Epithelial cell of esophagus (primary cell): ENCODE measurements at places on chromosomes 4 and X.

DNA sequence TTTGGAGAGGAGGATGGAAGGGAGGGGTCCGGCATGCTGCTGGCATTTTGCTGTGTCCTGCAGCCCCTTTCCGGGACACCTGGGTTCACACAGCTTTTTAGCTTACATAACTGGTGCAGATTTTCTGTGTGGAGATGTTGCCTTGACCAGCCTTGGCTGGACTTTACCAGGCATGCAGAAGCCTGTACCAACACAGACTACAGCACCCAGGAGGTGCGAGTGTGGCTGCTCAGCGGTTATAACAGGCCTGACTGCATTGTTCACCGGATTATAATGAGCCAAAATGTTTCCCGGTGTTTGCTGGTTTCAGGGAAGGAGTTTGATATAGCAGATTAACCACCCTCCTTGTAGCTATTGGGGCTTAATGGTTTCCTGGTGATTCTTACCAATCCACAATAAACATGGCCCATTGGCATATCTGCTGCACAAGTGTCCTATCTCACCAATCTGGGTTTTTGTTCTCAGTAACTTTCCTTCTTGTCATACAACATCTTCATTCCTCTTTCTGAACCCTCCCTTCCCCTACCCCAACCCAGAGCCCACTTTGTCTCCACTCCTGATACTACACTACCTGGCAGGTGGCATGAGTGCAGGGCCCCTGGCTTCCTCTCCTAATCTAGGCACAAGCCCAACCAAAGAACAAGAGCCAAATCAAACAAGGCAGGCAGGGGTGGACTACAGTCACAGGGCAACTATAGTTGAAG, 3.9 kb downstream of the RPL10 start:
- DNase-seq = peak; percentile 77

GRCh38 chr4:20249333-20249732, 2.4 kb upstream of the SLIT2 start:
- peak; percentile 48 for DNase-seq

GRCh38 chr4:176298664-176299063, 21.1 kb upstream of the SPCS3 start:
- no peak for DNase-seq

DNA sequence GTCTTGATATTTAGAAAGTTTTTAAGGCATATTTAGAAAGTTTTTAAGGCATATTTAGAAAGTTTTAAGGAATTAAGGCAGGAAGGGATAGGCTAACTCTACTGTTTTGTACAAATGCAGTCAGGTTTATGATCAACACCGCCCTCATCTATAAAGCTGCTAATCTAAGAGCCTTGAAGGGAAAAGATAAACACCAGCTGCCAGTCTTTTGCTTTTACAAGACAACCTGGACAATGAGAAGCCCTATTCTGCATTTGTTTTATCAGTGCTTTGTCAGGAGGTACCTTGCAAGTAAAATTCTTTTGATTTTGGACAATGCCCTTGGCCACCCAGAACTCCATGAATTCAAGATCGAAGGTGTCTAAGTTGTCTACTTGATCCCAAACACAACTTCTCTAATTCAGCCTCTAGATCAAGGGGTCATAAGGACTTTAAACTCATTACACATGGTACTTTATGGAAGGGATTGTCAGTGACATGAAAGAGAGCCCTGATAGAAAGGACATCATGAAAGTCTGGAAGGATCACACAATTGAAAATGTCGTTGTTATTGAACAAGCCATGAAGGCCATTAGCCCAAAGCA, 39.8 kb downstream of the IL15 start:
- DNase-seq = no peak

- DNase-seq = peak; percentile 77
Observed at GRCh38 chr4:173371292-173372192, 788 bp downstream of the SAP30 start.

- DNase-seq = peak; percentile 57
Observed at GRCh38 chr4:22129454-22130029, 181.0 kb upstream of the KCNIP4 start.

- peak; percentile 54 for DNase-seq
Observed at GRCh38 chrX:53280331-53281320, 758 bp downstream of the IQSEC2 start.

- no peak for DNase-seq
Observed at GRCh38 chrX:149508467-149508866, 3.4 kb upstream of the IDS start.

- DNase-seq = peak; percentile 20
Observed at GRCh38 chrX:18931972-18932371, 51.9 kb downstream of the PHKA2 start.

GRCh38 chrX:41604766-41605543, 83.8 kb upstream of the GPR34 start:
- no peak for DNase-seq

GRCh38 chr4:128502818-128503527, 215.4 kb upstream of the PGRMC2 start:
- DNase-seq = no peak

- no peak for DNase-seq
Observed at GRCh38 chr4:123673971-123674370, 277.4 kb downstream of the SPRY1 start.

GRCh38 chrX:11010476-11010875, 100.7 kb upstream of the HCCS start:
- DNase-seq = peak; percentile 54

- DNase-seq = no peak
Observed at GRCh38 chr4:2458546-2459491, 10.1 kb upstream of the RNF4 start.

DNA sequence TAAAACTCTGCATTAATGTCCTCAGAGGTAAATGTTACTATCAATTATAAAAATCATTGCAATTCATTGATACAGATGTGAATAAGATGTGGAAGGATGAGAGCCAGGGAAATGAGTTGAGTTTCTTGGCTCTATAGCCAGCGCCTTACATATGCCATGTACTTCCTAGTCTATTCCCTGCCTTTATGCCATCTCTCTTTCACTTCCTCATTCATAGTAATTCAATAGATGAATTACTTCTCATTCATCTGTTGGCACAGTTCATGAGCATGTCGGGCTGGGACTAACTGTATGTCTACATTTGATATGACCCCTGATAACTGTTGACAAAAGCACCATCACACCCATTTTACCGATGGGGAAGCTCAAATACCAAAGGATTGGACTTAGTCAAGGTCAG, 55.7 kb downstream of the LNX1 start:
- DNase-seq = no peak

- no peak for DNase-seq
Observed at GRCh38 chr4:5976431-5976830, 41.8 kb downstream of the C4orf50 start.

DNA sequence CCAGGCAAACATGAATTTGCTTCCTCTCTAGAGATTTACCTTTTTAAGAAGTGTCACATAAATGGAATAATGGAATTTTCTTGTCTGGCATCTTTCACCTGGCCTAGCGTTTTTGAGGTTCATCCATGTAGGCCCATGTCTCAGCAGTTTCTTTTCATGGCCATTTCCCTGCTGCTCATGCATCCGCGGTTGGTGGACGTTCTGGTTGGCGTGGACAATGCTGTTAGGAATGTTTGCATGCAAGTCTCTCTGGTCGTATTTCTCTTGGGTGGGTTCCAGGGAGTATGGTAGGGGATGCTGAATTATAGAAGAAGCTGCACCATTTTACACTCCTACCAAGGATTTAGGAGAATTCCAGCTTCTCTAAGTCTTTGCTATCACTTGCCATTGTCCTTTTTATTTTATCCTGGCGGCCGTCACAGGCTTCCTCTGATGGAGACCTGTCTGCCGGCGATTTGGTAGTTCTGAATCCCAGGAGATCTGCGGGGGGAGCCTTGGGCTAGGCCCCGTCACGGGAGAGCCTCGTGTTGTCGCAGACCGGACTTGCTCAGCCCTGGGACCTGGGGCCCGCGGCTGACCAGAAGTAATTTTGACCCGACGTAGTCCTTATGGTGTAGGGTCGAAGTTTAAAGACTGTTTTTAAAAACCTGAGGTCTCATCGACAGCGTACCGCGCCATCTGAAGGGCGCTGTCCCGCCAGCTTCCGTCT, 56.9 kb upstream of the TADA2B start:
- DNase-seq = peak; percentile 31

GRCh38 chr4:173189117-173189693, 20.6 kb downstream of the GALNT7 start:
- DNase-seq = peak; percentile 55

- no peak for DNase-seq
Observed at GRCh38 chrX:39157796-39158195, 356.5 kb downstream of the MID1IP1 start.

DNA sequence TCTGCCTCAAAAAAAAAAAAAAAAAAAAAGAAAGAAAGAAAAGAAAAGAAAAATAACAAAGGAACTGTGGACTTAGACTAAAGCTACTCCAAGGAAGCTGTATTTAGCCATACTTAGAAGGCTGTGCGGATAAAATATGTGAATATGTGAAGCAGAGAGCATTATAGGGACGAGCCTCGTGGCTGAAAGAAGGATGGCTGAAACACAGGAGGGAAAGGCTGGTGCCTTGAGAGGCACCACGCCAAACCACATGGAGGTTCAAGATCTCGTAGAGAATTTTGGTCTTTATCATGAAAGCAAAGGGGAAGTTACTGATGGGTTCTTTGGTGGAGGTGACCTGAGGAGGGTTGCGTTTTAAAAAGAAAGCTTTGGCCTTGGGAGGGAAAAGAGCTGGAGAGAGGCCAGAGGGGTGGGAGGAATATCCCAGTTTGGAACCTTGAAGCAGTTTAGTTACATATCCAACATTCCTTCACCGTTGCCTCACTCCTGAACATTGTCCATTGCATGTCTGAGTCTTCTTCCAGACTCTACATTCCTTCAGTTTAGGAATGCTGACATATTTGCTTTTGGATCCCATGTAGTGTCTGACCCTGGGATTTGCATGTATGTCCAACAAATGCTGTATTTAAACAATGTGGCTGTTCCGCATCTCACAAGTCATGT, 82.5 kb downstream of the CPE start:
- peak; percentile 48 for DNase-seq

DNA sequence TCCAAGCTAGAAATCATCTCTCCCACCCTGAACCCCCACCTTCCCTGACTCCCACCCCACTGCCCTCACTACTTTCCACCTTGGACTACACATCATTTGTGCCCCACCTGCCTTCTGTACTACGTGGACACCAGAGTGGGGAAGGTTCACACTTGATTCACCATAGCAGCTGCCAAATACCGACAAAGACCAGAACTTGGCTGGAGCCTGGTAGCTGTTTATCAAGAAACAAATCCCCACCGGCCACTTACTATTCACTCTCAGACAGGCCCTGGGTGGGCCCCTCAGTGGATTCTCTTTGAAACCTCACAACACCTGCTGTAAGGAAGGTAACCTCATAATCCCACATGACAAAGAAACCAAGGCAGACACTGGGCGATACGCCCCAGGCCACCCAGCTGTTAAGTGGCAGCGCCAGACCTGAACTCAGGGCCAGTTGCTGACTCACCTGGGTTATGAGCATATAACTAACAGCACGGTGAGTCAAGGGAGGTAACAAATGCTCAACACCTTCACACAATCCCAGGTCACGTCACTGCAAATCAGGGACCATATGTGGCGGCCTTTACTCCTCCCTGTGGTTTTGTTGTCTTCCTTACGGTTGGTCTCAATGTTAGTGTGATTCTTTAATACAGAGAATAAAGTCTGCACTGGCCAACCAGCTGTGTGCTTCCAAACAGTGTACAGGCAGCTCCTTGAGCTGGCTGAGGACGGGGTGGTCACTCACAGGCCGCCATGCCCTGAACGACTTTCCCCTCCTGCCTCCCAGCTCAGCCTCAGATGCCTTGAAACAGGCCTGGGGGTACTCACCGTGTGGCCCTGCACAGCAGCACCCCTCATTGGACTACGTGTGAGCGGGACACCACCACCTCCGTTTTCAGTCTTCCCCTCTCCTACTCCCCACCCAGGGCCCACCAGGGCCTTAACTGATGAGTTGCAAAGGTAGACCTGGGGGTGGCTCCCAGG, 7.5 kb downstream of the WDR1 start:
- DNase-seq = peak; percentile 94

DNA sequence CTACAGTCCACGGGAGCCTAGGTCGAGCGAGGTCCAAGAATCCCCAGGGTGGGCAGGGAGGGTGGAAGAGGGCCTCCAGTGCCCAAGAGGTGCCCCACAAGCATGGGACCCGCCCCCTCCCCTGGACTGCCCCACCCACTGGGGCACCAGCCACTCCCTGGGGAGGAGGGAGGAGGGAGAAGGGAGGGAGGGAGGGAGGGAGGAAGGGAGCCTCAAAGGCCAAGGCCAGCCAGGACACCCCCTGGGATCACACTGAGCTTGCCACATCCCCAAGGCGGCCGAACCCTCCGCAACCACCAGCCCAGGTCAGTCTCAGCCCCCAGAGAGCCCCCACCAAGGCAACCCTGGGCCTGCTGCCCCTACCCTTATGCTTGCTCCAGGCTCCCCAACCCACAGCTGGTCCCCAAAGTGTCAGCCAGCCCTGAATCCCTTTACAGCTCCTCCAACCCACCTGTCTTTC, at the start of gene GATA1:
TSS of gene GATA1 (plus strand) at position 250 of the 460 bp plus-strand sequence. CDS start 4,520 bp downstream, outside the sequence.
- DNase-seq = no peak

DNA sequence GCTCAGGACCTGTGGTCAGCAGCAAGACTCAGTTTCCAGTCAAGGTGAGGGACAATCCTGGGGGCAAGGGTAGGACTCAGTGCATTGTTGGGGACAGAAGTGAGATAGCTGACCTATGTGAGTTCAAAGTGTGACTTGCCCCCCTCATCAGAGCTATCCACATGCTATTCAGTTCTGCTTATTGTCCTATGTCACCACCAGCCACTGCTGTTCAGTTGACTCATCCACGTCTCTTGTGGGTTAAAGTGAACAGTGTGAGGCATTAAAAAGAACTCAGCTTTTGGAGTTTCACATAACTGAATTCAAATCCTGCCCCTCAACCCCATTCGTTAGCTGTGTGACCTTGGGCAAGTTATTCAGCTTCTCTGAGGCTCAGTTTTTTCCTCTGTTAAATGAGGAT, 4.4 kb upstream of the APLN start:
- no peak for DNase-seq

DNA sequence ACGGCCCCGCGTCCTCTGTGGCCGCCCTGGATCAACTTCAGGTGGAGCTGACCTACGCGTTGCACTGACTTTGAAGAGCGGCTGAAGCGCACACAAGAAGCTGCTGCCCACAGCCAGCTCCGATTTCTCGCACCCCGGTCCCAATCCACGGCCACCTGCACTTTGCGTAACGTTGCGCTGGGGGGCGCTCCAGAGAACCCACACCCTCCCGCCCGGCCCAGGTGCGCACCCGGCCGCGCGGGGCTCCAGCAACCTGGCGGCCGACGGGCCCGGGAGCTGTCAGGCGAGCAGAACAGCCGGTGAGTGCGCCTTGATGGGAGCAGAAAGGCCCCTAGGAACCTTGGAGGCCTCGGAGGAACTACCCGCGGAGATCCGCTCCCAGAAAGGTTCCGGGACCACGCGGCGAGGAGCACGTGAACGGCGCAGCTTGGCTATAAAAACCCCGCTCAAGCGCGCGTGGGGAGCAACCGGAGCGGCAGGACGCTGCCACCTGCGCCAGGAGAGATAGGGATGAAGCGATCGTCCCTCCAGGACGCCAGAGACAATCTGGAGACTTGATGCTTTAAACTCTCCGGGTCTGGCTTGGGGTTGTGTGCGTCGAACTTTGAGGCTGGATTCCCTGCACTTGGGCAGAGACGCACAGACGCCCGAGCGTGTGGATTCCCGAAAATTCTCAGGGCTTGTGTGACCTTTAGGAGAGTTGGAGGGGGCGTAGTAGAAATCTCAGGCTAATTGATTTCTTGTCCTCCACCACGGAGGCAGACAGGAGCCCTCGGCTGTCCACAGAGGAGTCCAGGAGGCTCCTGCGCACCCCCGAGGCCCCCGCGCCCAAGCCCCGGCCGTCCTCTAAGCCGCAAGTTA, 591 bp upstream of the NWD2 start:
- DNase-seq = no peak
